ENCODE measurements at places on chromosomes 16 and 17.

DNA sequence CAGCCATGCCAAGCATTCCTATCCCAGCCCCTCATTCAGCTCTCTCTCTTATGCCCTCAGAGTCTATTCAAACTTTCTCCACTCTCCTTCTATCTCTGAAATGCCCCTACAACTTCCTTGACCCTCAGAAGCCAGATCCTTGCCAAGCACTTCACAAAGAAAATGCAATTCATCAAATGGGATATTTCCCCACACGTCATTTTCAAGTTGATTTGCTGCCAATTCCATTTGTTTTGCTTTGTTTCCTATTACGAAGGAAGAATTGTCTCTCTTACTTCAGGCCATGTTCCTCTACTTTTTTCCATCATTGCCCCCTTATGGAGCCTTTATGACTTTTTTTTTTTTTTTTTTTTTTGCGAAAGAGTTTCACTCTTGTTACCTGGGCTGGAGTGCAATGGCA is 9.2 kb upstream of the ALOX12 start:
- DNase-seq = no peak

DNA sequence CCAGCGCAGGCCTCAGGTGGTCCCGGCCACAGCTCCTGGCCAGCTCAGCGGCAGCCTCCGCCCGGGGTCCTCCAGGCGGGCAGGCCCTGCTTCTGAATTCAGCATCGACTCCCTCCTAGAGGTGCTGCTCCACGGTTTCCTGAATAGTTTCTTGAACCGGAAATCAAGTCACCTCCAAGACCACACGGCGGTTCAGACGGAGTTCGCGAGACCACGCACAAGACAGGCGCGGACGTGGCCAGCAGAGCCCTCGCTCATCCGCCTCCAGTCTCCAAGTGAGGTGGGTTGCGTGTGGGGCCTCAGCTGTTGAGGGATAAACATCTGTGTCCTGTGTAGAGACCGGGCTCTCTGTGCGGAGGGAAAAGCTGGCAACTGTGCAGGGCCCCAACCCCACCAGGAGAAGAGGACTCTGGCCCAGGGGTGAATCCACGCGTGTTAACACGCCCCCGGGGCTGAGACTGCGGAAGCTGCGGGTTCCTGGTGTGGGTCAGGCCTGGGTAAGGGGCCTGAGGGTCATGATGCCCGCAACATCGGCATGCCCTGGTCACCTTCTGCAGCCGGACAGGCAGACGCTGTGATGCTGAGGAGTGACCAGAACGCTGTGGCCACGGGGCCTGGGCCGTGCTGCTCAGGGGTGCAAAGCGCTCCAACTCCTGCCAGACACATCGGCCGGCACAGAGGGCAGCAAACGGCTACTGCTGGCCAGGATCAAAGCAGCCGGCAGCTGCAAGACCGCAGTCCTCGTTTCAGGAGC is 55.0 kb upstream of the METRNL start:
- DNase-seq = no peak

GRCh38 chr16:18948372-18949020 is 22.3 kb upstream of the SMG1 start:
- DNase-seq = no peak

DNA sequence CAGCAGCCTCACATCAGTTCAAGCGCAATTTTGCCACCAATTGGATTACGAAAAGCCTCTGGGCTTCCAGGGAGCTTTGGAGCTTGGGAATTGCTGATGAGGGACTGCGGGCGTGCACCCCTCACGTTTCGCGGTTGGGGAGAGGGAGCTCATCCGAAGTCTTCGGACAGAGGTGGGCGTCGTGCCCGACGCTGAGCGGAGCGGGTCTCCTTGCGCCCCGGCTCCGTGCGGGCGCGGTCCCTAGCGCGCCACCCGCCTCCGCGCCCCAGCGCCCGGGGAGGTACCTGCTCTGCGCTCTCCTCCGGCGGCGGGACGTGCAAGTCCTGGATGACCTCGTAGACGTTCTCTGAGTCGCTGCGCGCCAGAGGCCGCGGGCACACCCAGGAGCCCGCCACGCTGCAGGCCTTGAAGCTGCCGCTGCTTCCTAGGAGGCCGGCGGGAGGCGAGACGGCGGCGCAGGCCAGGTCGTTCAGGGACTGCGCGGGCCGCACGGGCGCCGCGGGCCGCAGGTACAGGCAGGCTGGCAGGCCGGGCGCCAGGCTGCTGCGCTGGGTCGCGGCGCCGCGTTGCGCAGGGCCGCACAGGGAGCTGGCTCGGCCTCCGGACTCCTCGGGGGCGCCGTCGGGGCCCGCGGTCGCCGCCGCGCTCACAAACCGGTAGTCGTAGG is 3.2 kb downstream of the ARHGAP27 start:
- DNase-seq = no peak

DNA sequence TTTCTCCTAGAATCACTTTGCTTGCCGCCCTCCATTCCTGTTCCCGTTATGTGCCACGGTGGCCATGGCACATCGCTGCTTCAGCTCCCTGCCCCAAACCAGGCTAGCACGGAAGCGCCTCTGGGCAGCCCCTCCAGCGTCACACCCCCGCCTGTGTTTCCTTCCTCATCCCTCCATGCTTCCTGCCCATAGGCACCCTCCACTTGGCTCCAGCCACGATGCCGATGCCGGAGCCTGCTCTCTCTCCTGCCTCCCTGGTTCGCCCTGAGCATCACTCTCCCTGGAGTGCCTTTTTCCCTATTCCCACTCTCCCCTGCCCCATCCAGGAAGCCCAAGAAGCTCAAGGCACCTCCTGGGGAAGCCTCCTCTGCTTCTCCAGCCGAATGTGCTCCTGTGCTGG is 3.2 kb upstream of the ARHGAP23 start:
- no peak for DNase-seq

GRCh38 chr16:29256501-29256981 is 150.0 kb downstream of the NPIPB11 start:
- DNase-seq = no peak

DNA sequence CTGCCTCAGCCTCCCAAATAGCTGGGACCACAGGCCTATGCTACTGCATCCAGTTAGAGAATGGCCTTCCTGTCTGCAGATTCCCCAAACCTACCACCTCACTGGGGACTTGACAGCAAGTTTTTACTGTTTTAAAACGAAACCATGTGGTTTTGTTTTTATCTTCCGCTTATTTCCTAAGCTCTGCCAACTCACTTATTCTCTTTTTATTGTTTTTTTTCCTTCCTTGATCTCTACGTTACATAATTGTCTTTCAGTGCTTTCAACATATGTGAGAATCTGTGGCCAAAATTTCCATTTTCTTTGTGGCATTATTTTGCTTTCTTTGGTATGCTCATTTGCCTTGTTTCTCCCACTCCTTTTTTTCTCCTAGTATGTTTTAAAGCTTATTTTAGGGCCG is 14.6 kb upstream of the SLC38A7 start:
- no peak for DNase-seq

DNA sequence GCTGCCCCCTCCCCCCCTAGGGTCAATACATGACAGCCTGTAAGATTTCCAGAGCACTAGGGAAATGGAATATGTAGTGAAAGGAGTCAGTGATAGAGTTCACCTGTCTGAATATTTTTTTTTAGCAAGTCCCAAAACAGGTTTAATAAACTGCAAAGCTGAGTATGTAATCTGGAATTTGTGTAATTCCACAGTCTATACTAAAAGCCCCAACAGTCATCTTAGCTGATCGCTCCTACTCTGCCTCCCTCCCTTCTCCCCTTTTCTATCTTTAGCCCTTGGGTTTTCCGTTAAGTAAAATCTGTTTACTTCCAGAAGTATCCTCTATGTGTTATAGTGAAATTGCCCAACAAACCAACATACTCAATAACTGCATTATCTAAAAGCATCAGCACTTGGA is 3.5 kb downstream of the CDH13 start:
- no peak for DNase-seq

DNA sequence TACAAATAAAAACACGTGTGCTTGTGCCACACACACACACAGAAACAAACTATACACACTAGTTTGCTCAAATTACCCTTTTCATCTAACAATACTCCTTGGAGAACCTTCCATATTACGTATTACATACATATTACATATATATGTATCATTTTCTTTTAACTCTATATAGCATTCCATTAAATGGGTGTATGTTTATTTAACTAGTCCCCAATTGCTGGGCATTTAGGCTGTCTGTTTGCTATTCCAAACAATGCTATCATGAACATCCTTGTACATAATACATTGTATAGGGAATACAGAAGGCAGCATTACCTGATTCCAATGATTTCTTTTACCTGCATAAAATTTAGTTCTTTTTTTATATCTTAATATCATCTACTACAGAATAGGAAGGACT is 73.1 kb downstream of the SKAP1 start:
- no peak for DNase-seq

- peak; percentile 32 for DNase-seq
Measured at GRCh38 chr16:88662222-88662842, 559 bp downstream of the MVD start.

GRCh38 chr17:2954898-2955445 is 108.4 kb downstream of the OR1D5 start:
- no peak for DNase-seq

DNA sequence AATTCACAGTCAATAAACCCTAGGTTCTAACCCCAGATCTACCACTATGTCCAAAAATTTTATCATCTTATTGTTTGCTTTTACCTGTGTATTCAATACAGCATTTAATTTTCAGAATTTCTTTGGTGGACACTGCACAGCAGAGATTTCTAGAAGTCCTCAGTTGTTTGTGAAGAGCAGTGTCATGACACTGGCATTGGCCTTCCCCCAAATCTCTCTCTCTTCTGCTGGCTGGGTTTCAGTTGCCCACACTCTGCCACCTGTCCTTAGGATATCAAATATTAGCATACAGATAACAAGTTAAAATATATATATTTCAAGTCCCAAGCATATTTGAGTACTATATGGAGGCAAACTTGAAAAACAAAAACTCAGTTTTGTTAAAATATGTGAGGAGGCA is 2.0 kb upstream of the THUMPD1 start:
- DNase-seq = no peak

- DNase-seq = no peak
Measured at GRCh38 chr16:31118223-31119155, 1.0 kb downstream of the KAT8 start.

DNA sequence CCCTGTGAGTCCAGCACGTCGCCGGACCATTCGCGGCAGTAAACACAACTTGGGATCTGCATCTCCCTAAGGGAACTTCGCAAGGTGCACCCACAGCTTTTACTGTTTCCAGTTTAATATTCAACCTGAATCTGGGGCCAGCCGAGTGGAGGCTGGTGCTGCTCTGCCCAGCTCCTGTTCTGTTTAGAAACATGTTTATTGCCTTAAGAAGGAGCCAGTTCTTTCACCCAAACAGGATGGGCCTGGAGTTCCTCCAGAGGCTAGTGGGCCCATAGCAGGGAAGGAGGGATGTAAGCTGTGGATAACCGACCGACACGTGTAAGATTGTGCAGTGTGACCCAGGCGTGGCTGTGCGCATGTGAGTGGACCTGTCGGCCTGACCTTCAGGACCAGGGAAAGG is 17.4 kb downstream of the TBC1D24 start:
- DNase-seq = no peak

- no peak for DNase-seq
Measured at GRCh38 chr16:23356941-23357340, 54.8 kb downstream of the SCNN1B start.

- no peak for DNase-seq
Measured at GRCh38 chr17:19723964-19724363, 7.6 kb upstream of the SLC47A2 start.

- DNase-seq = no peak
Measured at GRCh38 chr16:70582280-70582978, 58.8 kb downstream of the SF3B3 start.

DNA sequence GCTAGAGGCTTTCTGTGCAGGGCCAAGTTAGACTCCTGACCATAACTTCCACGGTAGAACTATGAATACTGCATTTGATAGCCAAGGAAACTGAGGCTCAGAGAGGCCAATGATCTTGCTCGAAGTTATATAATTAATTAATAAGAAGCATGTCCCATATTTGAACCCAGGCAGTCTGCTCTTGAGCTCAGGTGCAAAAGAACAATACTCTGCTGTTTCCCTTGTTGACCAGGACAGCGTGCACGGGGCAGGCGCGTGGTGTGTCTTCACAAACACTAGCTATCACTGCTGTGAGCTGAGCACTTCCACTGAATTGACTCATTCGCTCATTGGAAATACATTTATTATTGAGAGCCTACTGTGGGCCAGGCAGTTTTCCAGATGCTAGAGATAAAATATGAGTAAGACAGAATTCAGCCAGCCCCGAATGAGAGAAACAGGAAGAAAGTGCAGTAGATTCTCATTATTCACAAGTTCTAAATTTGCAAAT is 1.6 kb downstream of the CHD9 start:
- DNase-seq = no peak

- DNase-seq = peak; percentile 64
Measured at GRCh38 chr16:10738231-10739077, 5.2 kb upstream of the NUBP1 start.

- DNase-seq = no peak
Measured at GRCh38 chr16:57175896-57176295, 9.9 kb downstream of the PSME3IP1 start.

GRCh38 chr17:3502466-3502865 is 26.7 kb downstream of the ASPA start:
- DNase-seq = no peak

DNA sequence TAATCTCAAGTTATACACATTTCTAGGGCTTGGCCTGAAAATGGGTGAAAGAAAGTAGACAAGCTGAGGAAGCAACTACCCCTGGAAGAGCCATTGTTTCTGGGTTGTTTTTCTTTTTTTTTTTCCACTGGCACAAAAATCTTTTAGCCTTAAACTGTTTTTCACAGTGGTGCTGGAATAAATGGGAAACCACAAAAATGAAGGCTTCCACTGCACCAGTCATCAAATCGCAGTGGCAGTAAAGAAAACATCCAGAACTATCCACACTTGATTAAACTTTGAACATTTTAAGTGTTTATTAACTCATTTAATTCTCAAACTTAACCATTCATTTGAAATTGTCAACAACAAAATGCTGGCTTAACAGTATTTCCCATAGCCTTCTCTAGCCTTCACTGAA is 14.3 kb downstream of the CMTM4 start:
- no peak for DNase-seq

GRCh38 chr17:57920916-57921703 is 34.1 kb downstream of the CUEDC1 start:
- no peak for DNase-seq

DNA sequence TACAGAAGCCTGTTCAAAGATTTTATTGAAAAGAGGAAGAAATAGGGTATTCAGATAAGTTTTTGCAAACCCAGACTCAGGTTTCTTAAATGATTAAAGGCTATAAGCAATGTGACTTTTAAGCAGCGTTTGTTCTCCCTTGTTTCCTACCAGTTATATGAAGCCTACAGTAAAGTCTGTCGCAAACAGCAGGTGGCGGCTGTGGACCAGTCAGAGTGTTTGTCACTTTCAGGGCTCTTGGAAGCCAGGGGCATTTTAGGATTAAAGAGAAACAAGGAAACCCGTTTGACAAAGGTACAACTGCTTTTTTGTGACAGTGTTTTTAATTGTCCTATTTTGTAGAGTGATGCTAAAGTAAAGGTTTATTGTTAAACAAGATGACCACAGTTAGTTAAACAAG is 7.7 kb upstream of the RARA start:
- no peak for DNase-seq

GRCh38 chr16:75818491-75818890 is 92.2 kb upstream of the CPHXL start:
- DNase-seq = no peak

All from activated naive CD4-positive, alpha-beta T cell treated with Interleukin-2 at 50 U/mL for 16 hours (primary cell).